ENCODE measurements at places on chromosomes 13 and 19. TPM values are rescaled to one million over a fixed set of nuclear protein-coding genes. Genes with fewer than 3 reads are reported as not detected.

The OR7A5 gene
- not detected for total RNA-seq

DNA sequence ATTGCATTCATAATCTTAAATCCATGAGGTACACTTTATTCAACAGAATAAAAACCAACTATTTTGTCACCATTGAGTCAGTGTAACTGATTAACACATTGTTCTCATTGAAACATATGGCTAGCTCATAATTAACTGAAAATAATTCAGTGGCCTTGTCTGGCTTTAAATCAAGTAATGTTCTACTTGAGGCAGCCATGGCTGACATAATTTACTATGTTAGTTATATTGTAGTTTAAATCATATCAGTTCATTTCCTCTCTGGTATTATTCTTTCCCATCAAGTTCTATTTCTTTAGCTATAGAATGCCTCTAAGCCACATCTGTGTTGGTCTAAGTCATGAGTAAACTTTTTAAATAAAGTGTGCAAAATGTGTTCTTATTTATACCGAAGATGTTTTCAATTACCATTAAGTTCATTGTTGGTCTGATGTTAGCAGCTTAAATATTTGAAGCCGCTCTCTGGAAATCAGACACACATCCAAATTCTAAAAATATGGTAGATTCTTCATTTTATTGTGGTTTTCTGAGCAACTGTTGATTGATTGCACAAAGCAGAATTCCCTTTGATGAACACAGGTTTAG is 393.7 kb downstream of the GPC6 start:
- no peak for DNase-seq

The TUBA3C gene
- not detected for total RNA-seq

DNA sequence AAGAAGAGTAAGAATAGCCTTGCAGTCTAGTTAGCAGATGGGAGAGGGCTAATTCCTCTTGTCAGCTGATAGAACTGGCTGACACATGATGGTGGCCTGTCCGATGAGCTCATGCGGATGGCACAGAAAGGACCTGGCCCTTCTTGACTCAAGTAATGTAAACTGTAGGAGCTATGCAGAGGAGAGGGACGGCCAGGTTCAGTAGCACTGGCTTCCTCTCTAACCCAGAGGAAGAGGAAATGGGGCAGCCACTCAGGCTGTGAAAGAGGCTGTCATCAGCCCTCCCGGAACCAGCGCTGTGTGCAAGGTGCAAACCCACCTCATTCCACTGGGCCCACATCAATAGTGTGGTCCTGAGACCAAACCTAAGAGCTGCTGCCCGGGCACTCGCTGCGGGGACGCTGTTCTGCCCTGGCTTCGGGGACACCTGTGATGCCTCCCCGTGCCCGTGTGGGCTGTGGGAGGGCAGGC is 30.8 kb upstream of the USE1 start:
- DNase-seq, result no peak

The AZU1 gene
- total RNA-seq, result not detected

DNA sequence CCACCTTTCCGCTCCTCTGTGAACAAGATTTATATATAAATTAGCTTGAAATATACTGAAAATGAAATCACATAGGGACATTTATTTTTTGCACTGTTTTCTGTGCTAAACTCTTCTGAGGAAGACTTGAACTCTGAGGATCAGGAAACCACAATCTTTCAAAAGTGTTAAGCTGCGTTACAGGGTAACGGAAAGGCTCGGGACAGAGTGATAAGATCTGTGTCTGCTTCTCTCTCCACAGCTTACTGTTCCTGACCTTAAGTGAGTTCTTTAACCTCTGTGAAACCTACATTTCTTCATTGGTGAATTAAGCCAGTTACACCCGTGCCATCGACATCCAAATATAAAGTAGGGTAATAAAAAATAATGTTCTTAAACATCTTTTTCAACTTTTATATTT is 38.9 kb downstream of the DACH1 start:
- no peak for DNase-seq

The ZFR2 gene
- 0.25 TPM for total RNA-seq

GRCh38 chr13:43377973-43378372 is 354.6 kb downstream of the DNAJC15 start:
- DNase-seq, result peak; percentile 24

The ADGRE2 gene
- total RNA-seq, result 0.17 TPM

GRCh38 chr19:42121656-42122069 is 10.6 kb downstream of the POU2F2 start:
- DNase-seq, result peak; percentile 65

DNA sequence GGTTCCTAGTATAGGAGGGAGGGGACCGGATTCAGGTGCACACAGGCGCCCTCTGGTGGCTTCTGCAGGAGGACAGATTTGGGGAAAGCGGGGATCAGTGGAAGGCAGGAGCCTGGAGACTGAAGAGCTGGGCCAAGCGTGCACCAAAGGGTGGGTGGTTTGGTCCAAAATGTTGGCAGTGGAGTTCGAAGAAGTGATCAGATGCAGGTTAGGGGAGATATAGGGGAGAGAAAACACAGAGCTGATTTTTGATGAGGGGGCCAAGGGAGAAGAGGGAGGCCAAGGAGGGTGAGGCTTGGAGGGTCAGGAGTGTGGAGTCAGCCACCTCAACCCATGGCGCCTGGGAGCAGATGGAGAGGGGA is 6.8 kb upstream of the CARM1 start:
- DNase-seq, result peak; percentile 54

The REX1BD gene
- 62.2 TPM for total RNA-seq

The SLITRK1 gene
- total RNA-seq, result not detected

DNA sequence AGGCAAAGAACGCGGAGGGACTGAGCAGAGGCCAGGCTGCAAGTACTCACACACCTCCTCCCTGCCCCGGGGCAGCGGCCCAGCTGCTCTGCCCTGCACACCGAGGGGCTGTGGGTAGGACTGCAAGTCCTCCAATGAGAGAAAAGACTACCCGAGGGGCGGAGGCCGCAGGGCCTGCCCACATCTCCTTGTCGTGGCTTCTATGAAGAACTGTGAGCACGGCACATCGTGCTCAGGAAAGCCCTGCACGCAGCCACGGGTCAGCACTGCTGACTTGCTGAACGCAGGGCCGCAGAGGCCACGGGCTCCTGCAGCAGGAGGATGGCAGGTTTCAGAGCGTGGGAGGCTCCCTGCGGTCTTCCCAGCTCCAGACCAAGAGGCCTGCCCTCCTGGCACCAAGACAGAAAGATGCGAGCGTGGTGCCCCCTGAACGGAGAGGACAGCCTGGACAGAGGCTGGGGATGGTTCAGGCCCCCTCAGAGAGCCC is 37.4 kb downstream of the CEBPG start:
- DNase-seq, result no peak

The PODNL1 gene
- 0.89 TPM for total RNA-seq

DNA sequence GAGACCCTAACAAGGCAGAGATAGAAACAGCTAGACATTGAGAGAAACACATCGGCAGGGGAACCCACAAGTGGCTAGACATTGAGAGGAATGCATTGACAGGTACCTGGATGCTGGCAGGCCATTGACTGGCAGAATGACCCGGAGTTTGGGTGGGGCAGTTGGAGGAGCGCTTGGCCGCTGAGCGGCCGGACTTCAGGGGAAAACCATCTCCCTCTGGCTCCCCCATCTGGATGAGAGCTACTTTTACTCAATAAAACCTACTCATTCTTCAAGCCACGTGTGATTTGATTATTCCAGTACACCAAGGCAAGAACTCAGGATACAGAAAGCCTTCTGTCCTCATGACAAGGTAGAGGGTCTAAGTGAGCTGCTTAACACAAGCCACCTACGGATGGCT is 473.4 kb downstream of the SLITRK5 start:
- DNase-seq, result no peak
